Activated gamma-delta T cell (primary cell): ENCODE measurements at places on chromosomes 11 and 22.

DNA sequence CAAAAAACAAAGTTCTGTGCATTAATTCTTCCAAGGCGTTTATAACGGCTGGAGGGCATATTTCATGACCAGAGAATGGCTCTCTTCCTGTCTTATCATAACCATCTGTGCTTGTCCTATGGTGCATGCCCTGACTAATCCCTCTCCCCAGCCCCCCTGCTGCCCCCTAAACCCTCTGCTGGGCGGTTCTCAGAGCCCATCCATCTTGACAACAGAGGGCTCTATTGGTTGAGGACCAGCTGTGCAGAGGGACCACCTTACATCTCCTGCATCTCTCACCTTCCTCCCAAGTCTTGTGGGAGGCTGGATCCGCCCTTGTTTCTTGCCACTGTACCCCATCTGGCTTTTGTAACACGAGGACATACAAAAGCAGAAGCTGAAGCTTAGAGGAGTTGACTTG, 282.1 kb downstream of the MIAT start:
- no peak for DNase-seq

GRCh38 chr11:61297746-61298145, 2.6 kb upstream of the VWCE start:
- DNase-seq, result no peak

DNA sequence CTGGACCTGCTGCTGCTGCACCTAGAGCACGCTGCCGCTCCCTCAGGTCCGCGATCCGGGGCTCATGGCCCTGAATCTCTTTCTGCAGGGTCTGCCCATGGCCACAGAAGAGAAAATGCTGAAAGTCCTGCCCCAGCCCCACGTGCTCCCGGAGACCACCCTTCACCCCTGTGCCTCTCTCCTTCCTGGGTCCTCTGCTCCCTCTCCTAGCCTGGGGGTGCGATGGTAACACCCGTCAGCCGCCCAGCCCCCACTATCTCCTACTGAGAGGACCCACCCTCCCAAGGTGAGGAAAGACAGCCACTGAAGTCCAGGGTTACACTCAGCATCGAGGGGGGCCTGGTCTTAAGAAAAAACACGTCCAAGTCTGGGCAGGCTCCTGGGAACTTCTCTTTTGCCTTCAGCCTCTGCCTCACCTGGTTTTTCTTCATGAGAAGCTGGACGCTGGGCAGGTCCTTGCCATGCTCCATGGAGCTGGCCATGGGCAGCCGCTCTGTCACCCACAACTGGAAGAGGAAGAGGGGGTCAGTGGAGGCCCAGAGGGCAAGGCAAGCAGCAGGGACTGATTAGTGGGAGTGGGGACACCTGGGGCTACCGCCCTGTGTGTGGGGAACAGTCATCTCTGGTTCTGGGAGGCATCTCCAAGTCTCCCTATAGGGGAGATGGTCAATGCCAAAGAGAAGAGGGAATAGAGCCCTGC, 15.8 kb upstream of the RBM4B start:
- no peak for DNase-seq

DNA sequence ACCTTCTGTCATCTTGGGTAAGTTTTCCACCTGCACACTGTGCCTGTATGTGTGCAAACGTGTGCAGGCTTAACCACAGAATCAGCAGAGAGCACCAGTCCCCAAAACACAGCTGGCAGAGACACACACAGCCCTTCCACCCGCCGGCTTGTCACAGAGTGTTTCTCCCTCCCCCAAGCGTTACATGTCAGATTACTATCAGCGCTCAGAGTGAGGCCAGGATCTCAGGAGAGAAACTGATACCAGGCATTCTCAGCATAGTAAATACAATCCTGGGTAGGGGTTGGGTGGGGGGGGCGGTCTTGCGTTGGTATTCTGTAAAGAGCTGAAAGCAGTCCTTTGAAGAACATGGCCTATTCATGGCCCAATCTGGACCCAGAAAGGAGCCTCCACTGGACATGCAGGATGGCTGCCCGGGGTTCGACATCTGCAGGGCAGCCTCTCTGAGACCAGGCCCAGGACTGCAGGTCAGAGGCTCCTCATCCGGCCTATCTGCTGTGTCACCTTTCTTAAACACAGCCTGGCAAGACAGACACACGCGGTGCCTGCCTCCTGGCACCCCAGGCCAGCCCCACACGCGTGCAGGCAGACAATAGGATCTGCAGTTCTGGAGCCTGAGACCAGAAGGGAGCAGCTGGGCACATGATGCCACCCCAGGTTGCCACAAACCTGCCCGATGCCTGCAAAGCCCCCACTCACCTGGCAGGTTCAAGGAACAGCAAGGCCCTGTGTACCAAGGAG, 1.7 kb downstream of the OSBPL5 start:
- DNase-seq, result no peak

- no peak for DNase-seq
These were observed 14.7 kb upstream of the CHRNA10 start for GRCh38 chr11:3685923-3686322.

GRCh38 chr11:45809456-45810395, 4.8 kb downstream of the SLC35C1 start:
- DNase-seq, result no peak

- DNase-seq, result no peak
These were observed 94.6 kb upstream of the PITPNB start for GRCh38 chr22:28013611-28014010.

DNA sequence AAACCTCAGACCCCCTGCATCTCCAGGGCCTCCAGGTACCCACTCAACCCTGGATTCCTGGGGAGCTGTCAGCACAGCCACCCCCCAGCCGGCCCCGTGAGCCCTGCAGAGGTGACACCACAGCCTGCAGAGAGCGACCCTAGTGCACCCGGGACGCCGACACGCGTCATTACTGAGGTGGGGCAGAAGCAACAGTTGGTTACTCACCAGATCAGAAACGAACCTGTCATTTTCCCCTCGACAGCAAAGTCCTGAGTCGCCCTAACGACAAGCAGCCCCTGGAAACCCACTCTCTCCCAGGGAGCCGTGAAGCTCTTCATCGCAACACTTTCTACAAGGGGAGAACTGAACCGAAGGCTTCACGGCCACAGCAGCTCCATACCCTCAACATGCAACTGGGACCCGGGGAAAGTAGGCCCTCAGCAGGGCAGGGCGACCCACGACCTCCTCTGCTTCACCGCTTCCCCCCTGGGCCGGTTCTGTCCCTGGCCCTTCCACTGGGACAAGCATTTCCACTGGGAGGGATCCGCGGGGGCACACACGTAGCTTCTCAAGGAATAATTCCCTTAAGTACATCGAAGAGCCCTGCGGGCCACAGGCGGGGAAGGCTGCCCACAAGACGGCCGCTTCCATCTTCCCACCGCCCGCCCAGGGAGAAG, 1.6 kb downstream of the BRD1 start:
- peak; percentile 51 for DNase-seq

- DNase-seq, result no peak
These were observed 2.8 kb downstream of the OR52A1 start for GRCh38 chr11:5151713-5152153.

DNA sequence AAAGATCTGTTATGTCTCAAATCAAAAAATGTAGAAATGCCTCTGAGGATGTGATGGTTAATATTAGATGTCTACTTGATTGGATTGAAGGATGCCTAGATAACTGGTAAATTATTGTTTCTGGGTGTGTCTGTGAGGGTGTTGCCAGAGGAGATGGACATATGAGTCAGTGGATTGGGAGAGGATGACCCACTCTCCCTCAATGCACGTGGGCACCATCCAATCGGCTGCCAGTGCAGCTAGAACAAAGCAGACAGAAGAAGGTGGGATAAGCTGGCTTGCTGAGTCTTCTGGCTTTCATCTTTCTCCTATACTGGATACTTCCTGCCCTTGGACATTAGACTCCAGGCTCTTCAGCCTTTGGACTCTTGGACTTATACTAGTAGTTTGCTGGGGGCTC, 430.3 kb downstream of the SOX6 start:
- DNase-seq, result no peak

DNA sequence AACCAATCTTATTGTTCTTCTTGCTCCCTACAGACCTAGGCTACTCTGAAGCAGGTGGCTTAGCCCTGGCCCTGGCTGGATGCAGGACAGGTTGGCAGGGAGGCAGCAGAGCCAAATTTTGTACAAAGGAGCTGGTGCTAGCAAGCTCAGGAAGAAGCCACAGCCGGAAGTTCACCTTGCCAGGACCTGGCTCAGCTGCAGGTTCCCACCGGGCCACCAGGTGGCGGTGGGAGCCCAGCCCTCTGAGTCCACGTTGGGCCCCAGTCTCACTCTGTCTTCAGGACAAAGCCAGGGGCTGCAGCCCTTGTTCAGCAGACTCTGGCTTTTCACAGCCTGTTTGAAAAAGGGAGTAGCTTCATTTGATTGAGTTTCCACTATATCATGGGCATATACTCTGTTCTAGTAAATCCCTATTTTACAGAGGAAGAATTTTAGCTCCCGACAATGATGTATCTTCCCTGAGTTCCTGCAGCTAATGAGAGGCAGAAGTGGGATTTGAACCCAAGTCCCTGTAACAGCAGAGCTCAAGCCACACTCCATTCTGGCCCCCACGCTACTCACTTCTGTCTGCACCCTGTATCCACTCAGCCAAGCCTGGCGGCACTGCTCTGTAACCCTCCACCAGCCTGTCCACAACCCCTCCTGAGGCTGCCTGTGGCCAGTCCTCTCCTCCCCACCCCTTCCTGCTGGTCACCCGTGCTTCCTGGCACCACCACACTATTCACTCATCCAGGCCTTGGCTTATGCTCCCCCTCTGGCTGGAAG, 3.3 kb downstream of the TKFC start:
- peak; percentile 51 for DNase-seq

DNA sequence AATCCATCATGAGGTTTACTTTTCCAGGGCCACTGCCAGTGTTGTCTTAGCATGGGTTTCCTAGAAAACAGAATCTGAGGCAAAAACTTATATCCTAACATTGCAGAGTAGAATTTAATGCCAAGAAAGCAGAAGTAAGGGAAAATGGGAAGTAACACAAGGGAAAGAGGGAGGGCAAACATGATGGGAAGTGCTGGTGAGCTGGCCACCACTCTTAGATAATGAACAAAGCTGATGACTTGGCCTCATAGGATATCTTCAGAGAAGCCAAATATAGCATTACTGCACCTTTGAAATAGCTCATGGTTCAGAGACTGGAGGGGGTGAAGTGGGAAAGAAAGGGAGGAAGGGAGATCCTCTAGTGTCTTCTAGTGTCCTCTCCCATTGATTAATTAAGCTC, 24.8 kb upstream of the CALCB start:
- DNase-seq, result no peak
